Activated CD4-positive, alpha-beta T cell treated with anti-CD3 and anti-CD28 coated beads, Interleukin-10, Interleukin-2, amounts not matched to agents 100 ng/mL and 50 ng/mL, durations not matched to agents 16 hours and 8 hours (primary cell): ENCODE measurements at places on chromosomes 16 and 17.

- DNase-seq: no peak
These were observed 10.4 kb upstream of the SLC47A2 start for GRCh38 chr17:19726631-19727376.

DNA sequence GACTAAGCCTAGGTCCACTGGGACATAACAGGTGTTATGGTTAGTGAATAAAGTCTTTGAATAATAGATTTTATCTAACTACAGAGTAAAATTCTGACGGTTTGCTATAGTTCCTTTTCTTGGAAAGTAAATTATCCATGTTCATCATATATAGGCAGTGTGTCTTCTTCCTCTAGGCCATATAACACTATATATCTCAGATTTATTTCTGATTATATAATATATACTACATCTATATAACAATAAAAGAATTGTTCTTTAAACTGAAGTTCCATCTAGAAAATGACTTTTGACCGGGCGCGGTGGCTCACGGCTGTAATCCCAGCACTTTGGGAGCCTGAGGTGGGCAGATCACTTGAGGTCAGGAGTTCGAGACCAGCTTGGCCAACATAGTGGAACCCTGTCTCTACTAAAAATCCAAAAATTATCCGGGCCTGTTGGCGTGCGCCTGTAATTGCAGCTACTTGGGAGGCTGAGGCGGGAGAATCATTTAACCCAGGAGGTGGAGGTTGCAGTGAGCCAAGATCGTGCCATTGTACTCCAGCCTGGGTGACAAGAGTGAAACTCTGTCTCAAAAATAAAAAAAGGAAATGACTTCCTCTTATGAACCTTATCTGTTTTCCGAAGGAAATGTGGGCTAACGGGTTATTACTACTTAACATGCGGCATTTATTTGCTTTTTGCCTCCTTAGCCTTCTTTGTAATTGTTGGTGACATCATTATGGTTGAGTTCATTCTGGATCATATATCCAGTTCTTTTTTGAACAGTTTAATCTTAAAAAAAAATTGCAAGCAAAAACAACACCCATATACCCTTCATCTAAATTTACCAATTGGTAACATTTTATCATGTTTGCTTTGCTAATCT is 29.2 kb downstream of the NOL11 start:
- no peak for DNase-seq

DNA sequence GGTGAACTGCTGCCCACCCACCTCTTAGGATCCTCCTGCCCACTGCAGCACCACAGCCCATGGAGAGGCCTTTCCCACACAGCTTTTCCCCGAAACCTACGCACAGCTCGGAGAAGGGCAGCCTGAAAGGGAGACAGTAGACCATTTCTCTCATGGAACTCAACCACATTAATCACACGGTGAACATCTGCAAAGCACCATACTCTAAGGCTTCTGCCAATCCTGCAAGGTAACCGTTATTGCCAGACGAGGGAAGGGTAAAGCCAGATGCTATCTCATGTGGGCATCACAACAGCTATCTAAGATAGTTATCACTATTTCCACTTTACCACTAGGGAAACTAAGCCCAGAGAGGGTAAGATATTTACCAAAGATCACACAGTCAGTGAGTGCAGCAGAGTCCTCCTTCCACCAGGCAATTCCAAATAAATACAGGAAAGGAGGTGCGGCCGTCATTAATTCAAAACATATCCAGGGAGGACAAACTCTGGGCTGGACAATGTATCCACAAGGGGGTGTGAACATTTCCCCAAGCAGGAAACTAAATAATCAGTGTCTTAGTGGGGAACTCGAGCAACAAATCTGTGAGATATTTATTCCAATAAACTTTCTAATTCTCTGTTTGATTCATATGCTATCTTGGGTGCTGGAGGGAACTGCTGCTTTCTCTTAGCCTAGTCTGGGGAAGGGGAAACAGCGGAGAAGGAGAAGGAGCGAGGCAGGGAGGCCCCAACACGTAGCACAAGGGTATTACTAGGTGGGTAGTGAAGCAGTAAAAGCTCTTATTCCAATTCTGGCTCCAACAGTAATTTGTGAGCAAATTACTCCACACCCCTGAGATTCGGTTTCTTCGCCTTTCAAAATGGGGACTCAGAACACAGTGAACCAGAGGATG is 723 bp downstream of the TMEM186 start:
- DNase-seq: no peak

DNA sequence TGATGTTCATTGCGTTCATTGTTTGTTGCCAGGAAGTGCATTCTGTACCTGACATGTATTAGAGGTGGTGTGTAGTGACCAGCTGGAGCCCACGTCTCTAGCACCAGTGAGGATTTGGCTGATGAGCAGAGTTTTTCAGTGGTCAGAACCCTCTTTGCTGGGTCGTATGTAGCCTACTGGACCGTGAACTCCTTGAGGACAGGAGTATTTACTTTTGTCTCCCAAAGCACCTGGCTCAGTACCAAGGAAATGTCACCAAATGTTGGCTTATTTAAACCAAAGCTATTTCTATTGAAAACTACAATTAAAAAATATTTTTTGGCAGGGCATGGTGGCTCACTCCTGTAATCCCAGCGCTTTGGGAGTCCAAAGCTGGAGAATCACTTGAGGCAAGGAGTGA is 262.7 kb downstream of the SNX29 start:
- DNase-seq: no peak

DNA sequence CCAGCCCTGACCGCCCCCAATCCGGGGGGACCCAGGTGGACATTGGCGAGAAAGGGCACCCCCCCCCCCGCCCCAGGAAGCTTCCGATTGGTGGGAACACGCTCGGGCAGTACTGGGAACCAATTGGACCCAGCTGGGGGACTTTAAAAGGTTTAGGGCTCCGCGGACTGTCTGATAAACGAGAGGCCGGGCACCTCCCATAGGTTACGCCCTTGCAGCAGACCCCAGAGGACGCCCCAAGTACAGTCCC is 245 bp downstream of the TMEM256 start:
- no peak for DNase-seq
